ENCODE measurements at places on chromosomes 7 and 10. TPM values are rescaled to one million over a fixed set of nuclear protein-coding genes. Genes with fewer than 3 reads are reported as not detected.

Gene SP4
- total RNA-seq, result 7.7 TPM

Gene PIK3AP1
- 0.25 TPM for total RNA-seq

Gene SPDYE9
- 0.18 TPM for total RNA-seq

Gene ARHGEF5
- 37.4 TPM for total RNA-seq

Gene DLG5
- 79.8 TPM for total RNA-seq

Gene AKR1C1
- total RNA-seq, result 4.2 TPM

All from mesothelial cell of epicardium (in vitro differentiated cells).